ENCODE measurements at places on chromosomes 2 and 18.
A peak's percentile ranks its signal among the peaks of the same experiment; 100 is the strongest.

GRCh38 chr2:120312860-120313694 lies 32.9 kb upstream of the INHBB start:
- peak; percentile 86 for DNase-seq

- DNase-seq: peak; percentile 88
Measured at GRCh38 chr2:11778923-11779757, 32.7 kb downstream of the LPIN1 start.

GRCh38 chr2:241564596-241565410 lies 6.3 kb downstream of the BOK start:
- no peak for DNase-seq

DNA sequence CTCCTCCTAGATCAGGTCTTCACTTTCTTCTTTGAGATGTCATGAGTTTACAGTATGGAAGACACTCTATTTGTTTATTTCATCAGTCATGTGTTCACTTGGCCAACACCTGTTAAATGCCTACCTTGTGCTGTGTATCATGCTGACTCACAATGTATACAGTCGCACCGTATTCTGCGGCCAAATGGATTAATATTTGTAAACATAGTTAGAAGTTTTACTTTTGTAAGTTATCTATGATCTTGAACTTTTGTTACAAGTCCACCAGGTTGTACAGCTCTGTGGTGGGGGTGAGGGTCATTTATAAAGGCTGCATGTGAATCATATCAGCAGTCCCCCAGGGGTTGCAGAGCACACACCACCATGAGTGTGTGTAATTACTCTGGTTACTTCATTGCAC lies 408.7 kb upstream of the NRP2 start:
- no peak for DNase-seq

- no peak for DNase-seq
Measured at GRCh38 chr18:59724103-59724502, 26.9 kb upstream of the CCBE1 start.

DNA sequence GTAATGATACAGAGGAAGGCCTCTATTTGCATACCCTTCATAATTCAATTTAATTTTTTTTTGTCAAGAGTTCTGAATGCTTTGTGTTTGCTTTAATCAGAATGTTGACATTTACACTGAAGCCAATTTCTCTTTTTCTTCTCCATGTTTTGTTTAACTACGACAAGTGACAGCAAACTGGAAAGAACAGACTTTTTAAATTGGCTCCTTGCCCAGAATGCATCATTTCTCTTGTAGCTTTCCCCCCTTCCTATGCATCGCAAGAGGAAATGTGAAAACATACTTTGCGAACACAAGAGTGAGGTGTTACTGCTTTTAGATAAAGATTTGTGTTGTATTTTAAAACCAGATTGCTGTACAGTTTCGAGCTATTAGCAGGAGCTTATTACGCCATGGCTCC lies 955.2 kb upstream of the CELF4 start:
- DNase-seq: no peak

- no peak for DNase-seq
Measured at GRCh38 chr2:56326346-56326741, 142.6 kb downstream of the CCDC85A start.

- peak; percentile 72 for DNase-seq
Measured at GRCh38 chr2:63734510-63734909, 107.2 kb upstream of the UGP2 start.

DNA sequence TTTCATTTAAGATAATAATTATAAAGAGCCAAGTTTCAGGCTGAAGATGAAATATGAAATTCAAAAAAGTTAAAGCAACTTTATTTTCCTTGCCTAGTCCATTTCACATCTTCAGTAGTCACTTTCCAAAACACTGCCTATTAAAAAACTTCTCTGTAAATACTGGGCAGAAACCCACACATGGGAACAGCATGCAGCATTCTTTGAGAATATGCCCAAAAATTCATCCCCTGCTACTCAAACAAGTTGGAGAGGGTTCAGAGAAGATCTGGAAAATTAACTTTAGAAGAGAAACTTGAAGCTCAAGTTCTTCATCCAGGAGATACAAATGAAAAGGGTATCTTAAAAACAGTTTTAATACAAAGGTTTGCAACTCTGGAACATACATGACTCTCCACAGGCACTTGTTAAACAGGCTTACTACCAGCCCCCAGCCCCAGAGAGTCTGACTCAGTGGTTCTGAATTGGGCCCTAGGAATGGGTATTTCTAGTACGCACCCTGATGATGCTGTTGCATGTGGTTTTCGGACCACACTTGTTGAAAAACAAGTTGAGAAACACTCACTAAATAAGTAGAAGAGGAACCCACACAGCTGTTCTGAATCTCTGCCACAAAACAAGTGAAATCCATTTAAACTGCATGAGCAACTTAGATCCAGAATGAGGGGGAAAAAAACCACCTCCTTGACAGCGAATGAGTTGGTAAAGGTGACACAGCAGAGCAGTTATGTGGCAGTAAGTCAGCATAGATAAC lies 329.1 kb downstream of the SATB2 start:
- DNase-seq: no peak

GRCh38 chr2:131542438-131543384 lies 15.0 kb downstream of the CCDC74A start:
- DNase-seq: no peak

- DNase-seq: peak; percentile 28
Measured at GRCh38 chr2:44389895-44390294, 28.1 kb downstream of the CAMKMT start.

- no peak for DNase-seq
Measured at GRCh38 chr18:10131460-10132395, 217.9 kb downstream of the VAPA start.

- DNase-seq: no peak
Measured at GRCh38 chr2:168169097-168169745, 78.2 kb downstream of the STK39 start.

GRCh38 chr2:119414894-119415293 lies 16.8 kb upstream of the TMEM37 start:
- DNase-seq: no peak

- DNase-seq: no peak
Measured at GRCh38 chr2:46845542-46846486, 69.8 kb downstream of the MCFD2 start.

GRCh38 chr18:13930964-13931363 lies 15.6 kb upstream of the MC2R start:
- DNase-seq: no peak

DNA sequence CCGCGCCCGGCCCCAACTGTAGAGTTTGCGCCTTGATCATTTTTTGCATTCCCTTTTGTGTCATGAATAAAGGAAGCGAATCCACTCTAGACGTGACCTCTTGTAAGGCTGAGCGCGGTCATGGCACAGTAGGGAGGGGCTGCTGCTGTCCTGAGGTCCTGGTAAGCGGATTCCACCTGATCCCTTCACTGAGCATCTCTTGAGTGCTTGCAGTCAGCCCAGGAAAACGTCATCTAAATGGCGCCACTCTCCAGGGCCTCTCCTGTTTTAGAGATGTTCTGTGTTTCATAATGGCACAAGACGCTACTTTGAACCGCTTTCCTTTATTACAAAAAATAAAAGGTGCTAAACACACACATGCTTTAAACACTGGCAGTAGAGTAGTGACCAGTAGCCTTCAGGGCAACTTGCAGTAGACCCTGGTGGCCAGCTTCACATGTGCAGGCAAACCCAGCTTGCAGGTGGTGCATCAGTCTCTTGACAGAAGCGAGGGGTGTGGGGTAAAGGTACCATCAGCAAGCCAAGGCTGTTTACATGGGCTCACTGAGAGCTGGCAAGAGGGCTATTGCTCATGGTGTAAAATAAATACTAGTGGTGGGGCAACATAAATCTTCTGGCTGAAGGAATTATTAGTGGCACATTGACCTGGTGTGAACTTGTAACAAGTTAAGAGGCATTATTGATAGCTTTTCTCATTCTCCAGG lies 43.0 kb upstream of the ACKR3 start:
- DNase-seq: no peak

DNA sequence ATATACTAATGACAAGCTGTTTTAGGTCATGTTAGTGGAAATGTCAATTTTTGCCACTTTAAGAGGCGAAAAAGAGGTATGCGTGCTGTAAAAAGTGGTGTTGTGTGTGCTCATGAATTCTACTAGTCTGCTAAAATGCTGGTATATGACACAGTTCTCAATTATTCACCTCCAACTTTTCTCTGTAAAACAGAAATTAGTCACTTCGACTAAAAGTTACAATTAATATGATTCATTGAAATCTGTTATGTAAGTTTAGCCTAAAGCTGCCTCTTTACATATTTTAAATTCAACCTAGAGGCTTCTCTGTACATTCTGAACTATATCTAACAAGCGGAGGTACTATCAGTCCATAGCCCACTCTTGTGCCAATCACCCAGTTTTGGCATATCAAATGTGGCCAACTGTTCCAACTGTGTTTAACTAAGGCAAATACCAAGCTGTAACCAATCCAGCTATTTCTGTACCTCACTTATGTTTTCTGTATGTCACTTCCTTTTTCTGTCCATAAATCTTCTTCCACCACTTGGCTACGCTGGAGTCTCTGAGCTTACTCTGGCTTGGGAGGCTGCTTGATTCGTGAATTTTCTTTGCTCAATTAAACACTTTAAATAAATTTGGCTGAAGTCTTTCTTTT lies 20.8 kb downstream of the BAZ2B start:
- peak; percentile 62 for DNase-seq

DNA sequence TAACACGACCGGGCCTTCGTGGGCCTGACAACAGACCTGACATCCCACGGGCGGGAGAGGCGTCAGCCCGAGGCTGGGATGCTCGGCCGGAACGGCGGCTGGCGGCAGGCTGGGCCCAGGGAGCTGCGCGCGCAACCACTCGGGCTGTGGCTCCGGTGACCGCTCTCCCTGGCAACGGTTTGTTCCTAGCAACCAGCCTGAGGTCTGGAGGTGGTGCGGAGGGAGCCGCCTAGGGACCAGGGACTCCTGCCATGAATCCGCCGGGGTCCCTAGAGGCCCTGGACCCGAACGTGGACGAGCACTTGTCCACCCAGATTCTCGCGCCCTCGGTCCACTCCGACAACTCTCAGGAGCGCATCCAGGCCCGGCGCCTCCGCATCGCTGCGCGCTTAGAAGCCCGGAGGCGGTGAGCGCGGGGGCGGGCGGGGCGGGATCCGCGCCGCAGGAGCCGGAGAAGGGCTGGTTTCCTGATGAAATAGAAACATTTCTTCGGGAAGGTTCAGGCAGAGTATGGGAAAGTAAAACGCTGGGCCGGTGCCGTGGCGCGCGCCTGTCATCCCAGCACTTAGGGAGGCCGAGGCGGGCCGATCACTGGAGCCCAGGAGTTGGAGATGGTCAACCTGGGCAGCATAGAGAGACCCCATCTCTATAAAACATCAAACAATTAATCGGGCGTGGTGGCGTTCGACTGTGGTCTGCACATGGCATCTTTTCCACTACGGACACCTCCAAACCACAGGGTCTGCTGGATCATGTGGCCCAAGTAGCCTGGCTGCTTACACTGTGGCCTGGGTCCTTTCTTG lies at the start of gene DRC1:
DRC1 (plus strand) TSS at position 182 of the 803 bp plus-strand sequence; CDS start at position 252, 70 bp downstream.
- DNase-seq: no peak

GRCh38 chr2:161045726-161046125 lies 114.5 kb upstream of the TANK start:
- DNase-seq: no peak
